AG09309 (cell line): ENCODE measurements at places on chromosomes 1 and 21.

GRCh38 chr1:177984136-177984525 is 14.3 kb upstream of the SEC16B start:
- DNase-seq: peak; percentile 92

DNA sequence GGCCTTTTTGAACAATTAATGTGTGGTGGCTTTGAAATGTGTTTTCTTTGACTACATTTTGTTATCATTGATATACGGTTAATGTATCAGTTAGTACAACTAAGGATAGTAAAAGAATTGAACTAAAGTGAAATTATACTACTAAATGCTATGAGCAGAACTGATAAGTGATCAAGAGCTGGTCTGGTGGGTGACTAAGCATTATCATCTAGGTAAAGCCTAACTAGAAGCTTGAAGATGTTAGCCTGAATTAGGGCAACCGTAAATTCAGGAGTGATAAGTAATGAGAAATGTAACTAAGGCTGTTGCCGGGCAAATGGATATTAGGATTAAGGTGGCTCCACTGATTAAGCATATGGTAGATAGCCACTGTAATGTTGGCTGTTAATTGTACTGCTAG is 16.0 kb upstream of the GCLM start:
- DNase-seq: no peak

DNA sequence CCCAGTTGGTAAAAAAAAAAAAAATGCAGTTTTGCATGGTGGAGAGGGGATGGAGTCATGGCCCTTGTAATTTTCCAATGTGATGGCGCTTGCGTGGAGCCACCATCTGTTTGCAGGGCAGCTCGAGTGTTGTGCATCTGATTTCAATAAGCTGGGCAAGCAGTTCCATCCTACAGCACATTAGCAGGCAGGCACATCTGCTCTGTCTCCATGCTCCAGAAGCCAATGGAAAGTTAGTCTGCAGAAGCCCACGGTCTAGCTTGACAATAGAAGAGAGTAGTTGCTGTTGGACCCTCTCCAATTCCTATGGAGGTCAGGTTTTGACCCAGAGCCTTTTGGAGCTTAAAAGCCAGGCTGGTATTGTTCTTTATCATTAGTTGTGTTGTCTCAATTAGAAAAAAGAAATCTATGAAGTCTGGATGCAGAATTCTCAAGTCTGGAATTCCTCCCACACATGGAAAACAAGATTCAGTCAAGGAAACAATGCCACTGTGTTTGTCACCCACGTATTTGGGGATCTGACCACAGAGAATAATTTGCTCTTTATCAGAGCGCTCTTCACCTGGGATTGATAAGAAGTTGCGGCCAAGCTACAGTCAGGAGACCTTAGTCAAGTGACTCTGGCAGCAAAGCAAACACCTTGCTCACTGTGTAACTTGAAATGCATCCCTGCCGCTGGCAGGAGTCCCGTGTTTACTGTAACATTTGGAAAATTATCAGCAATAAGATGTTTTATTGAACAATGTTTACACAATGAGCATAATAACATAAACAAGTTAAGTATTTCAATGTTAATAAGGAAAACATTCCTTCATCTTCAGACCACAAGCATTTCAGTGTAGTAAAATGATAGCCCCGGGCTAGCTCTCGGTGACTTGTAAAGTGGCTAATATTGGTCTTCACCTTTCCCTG is 20.7 kb downstream of the NGF start:
- DNase-seq: no peak

DNA sequence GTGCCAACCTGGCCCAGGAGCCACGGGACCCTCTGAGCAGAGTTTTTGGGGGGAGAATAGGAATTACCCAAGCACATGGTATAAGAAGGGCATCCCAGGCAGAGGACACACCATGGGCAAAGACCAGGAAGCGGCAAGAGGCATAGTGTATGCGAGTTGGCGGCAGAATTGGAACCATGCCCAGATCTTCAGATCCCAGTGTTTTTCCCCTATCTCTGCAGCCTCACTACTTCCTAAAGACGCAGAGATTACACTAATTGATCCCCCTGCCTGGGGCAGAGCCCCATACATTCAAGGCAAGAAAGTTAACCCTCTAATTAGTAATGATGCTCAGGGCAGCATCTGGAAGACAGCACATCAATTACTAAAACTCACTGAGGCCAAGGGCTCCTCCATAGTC is 48.2 kb downstream of the SYT2 start:
- DNase-seq: no peak

GRCh38 chr1:243264717-243265116 is 8.9 kb downstream of the SDCCAG8 start:
- DNase-seq: no peak

GRCh38 chr21:28104346-28104745 is 888.3 kb downstream of the LTN1 start:
- no peak for DNase-seq

DNA sequence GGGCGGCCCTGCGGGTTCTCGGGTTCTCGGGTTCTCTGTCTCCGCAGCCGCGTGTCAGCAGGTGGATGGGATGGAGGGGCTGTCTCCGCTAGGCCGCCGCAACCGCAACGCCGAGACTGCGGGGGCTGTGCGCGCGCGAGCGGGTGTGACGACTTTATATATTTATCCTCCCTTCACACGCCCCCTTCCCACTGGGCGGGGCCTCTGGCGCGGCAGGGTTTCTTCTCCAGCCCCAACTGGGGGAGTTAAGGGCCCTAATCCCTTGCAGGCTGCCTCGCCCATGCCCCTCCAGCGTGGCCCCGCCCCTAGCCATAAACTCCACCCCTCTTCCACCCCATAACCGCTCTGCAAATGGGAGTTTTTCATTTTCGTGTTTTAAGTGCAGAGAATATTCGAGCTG is 3.4 kb downstream of the IGSF21 start:
- DNase-seq: no peak

DNA sequence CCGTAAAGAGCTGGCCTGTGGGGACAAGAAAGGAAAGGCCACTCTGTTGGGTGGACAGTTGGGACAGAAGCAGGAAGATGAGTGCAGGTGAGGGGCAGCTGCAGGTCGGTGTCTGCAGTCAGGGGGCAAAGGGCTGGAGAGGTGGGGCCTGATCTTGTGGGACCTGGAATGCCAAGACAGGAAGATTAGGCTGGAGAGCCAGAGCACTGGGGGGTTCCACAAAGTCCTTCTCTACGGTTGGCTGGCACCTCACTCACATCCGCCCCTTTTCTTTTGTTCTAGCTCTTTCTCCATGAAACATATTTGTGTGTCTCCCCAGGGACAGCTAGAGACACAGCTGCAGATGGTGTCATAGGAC is 404.1 kb downstream of the PTPRU start:
- no peak for DNase-seq

- peak; percentile 17 for DNase-seq
These were observed 216.0 kb downstream of the DYRK1A start for GRCh38 chr21:37582590-37582989.

- DNase-seq: no peak
These were observed 144.7 kb downstream of the APP start for GRCh38 chr21:26025536-26026512.

DNA sequence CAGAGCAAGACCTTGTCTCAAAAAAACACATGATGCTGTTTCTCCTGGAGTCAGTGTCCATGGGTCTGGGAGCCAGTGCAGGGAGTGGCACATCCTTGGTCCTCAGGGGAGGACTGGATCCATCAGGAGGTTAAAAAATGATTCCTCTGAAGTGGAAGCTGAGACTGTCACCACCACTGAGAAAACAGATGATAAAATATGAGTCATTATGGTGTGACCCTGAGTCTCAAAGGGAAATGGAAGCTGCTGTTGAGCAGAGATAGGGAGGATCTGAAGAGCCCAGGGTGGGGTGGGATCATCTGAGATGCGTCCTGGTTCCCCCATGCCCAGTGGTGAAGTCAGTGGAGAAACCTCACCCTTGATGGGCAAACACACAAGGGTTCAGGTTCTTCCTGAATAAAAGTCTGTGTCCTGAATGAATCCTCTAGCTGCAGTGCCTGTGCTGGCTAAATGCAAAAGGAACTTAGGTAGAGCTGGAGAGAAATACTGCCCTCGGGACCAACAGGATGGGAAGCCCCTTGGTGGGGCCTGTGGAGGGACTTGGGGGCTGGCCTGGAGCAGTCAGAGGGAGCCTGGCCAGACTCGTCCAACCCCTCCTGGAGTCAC is 61.6 kb upstream of the TENT5B start:
- DNase-seq: no peak

GRCh38 chr1:204080163-204080903 is 7.4 kb downstream of the SOX13 start:
- no peak for DNase-seq

DNA sequence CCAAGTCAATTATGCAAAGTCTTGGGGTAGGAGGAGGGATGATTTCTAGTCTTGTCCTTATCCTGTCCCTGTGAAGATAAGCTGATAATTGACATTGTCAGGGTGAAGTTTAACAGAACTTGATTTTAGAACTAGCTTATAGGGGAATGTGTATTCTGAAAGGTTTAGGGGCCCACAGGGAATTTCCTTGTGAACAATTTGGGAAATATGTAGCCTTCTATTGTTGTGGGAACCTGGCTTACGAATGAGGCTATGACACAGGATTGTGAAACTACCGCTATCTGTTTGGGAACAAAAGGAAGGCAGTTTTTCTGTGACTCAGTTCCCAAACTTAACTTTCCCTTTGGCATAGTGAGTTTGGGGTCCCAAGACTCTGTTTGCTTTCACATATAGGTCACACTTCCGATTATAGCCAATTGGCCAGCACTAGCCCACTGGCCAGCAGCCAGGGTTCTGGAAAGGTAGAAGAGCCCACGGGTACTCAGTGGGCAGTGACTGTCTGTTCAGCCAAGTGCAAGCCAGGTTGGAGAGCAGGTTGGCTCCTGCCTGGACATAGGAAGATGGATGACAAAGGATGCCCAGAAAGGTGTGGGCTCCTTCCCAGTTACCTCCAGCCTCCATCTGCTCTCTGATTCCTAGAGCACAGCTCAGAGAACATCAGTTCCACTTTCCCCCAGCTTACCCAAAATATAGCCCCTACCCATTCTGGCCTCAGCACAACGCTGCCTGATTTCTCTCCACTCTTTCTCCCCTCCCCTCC is 35.5 kb downstream of the H3-3A start:
- DNase-seq: peak; percentile 82

DNA sequence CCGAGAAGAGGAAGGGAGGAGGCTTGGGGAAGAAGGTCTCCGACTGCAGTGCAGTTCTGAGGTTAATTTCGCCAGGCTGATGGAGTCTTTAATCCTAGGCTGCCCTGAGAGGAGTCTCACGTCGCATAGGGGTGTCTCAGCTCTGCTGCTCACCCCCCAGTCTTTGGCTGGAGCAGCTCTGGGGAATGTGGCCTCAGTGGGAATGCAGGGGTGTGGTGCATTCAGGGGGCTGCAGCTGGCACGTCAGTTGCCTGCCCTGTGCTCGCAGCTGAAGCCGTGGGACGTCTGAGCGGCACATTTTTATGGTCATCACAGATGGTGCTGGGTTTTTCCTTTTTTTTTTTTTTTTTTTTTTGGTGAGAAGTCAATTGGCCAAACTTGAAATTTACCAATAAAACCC is 38.2 kb downstream of the ACTN2 start:
- no peak for DNase-seq

- no peak for DNase-seq
These were observed 239.9 kb downstream of the PAPPA2 start for GRCh38 chr1:176702901-176703300.

- DNase-seq: no peak
These were observed 52.6 kb upstream of the LYST start for GRCh38 chr1:235919127-235919832.

GRCh38 chr1:211577277-211577818 is 1.6 kb downstream of the SLC30A1 start:
- no peak for DNase-seq

- DNase-seq: no peak
These were observed 85.5 kb downstream of the NGF start for GRCh38 chr1:115252585-115252984.

- no peak for DNase-seq
These were observed 1.3 kb downstream of the KMO start for GRCh38 chr1:241533326-241534115.

DNA sequence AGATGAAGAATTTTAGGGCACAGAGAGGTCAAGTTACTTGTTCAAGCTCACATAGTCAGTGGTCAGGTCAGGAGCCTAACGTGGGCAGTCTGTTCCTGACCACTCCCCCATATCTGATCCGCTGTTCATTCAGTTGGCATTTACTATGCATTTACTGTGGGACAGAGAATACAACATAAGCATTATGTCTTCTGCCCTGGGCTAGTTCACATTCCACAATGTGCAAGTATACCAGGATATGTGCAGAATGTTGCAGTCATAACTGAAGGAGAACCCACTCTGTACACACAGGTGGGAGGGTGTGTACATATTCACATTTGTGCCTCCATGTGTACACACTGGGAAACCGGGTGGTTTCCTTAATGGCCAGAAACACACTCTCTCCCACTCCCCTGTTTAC is 309.6 kb downstream of the PRDM2 start:
- no peak for DNase-seq

DNA sequence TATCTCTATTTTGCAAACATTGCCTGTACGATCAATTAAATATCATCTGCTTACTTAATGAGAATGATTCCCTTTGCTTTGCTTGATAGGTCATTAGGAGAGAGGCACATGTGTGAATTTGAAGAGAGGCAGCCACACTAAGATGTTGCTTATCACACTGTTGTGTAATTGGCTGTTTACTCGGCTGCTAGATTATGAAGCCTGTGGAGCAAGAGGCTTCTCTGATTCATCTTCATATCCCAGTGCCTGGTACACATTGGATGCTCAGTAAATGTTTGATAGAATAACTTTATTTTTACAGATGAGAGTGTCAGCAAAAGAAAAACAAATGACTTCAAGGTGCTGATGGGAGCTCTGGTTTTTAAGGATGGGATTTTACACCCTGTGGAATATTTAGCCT is 156.2 kb upstream of the C8B start:
- DNase-seq: no peak

DNA sequence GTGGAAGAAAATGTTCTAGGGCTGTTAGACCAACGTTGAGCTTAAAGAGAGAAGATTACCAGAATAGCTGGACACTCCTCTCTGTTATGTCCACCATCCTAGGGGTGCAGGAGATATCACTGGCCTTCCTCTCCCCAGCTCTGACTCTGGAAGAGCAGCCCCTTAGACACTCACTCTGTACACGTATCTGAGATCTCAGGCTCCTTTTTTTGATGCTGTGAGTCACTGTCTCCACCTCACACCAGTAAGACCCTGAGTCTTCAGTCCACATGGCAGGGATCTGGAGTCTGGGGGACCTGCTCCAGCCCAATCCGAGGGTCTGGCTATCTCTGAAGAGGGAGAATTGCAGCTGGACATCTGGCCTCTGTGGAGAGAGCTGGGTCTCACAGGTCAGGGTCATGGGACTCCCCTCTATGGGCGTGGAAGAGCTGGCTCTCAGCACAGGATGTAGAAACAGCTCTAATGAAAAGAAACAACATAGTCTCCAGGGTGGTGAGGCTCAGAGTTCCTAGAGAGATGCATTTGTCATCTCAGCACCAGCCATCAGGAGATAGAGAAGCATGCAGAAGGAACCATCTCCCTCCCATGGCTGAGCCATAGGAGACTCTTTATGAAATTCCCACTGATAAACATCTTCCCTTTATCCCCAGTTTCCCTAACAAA is 3.5 kb downstream of the FCRL3 start:
- DNase-seq: no peak

GRCh38 chr1:179264507-179264906 is 29.1 kb upstream of the SOAT1 start:
- no peak for DNase-seq

- DNase-seq: no peak
These were observed 36.5 kb downstream of the PTPN14 start for GRCh38 chr1:214514819-214515383.
